ENCODE measurements at places on chromosomes 6 and 20.

- DNase-seq = no peak
Measured at GRCh38 chr6:106560996-106561685, 68.2 kb downstream of the RTN4IP1 start.

DNA sequence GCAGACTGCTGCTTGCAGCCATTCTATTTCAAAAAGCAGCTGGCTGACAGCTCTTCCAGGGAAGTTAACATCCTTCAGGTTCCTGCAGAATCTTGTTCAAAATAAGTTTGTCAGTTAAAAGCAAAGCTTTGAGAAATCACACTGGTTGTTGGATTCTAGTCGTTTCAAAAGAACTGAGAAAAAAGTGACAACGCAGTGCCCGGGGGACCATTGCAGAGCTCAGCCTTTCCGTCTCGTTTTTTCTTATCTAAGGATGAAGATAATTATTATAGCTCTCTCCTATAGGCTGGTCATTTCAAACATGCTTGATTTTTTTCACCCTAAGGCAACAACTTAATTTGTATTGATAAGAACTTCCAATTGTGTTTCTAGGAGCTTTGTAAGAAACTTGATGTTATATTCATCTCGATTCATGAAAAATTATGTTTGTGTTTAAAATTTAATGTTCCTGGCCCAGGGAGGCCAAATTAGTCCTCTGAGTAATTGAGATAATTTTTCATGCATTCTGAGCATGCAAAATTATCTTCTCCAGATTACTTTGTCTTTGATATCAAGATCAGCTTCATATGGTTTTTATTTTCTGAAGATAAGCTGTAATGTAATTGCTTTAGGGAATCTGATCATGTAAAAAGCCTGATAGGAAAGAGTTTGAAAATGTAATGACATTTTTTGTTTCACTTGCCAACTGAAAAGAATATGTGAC, 58.4 kb downstream of the SNAP25 start:
- DNase-seq = no peak

- DNase-seq = no peak
Measured at GRCh38 chr20:3364323-3365013, 43.0 kb downstream of the DNAAF9 start.

DNA sequence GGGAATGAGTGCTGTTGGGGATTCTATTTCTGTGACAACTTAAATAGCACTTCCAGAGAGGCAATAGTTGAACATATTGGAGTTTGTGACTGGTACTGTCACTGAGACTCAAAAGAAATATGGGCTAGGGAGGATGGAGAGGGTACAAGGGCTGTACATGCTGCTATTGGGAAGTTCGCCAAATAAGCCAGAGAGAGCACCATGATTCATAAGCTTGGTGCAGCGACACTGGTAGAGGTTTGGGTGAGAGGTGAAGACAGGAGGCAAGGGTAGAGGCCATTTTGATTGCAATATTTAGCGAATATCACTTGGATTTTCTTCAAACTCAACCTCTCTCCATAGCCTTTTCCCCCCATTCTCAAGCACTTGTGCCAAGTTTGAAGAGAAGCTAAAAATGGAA, 214.3 kb downstream of the OGFRL1 start:
- DNase-seq = no peak

GRCh38 chr6:19851241-19852089, 14.3 kb downstream of the ID4 start:
- DNase-seq = peak; percentile 88

DNA sequence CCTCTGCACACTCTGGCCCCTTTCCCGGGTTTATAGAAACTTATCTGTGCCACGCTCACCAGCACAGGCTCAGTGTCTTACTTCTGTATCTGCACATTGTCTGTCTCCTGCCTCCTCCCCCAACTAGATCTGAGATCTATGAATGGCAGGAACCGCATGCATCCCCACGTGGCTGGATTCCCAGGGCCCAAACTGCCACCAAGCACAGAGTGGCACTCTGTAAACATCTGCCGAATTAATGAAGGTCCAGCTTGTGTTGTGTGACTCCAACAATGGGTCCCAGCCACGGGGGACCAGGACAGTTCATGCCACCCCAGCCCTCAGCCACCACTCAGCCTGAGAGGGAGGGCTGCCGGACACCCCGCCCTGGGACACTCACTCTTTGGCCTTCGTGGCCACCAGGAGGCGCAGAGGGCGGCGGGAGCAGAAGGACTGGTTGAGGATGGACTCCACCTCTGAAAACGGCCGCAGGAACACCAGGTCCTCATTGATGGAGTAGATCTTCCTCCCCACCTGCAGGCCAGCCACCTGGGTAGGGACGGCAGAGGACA, 171.1 kb downstream of the PREX1 start:
- no peak for DNase-seq

DNA sequence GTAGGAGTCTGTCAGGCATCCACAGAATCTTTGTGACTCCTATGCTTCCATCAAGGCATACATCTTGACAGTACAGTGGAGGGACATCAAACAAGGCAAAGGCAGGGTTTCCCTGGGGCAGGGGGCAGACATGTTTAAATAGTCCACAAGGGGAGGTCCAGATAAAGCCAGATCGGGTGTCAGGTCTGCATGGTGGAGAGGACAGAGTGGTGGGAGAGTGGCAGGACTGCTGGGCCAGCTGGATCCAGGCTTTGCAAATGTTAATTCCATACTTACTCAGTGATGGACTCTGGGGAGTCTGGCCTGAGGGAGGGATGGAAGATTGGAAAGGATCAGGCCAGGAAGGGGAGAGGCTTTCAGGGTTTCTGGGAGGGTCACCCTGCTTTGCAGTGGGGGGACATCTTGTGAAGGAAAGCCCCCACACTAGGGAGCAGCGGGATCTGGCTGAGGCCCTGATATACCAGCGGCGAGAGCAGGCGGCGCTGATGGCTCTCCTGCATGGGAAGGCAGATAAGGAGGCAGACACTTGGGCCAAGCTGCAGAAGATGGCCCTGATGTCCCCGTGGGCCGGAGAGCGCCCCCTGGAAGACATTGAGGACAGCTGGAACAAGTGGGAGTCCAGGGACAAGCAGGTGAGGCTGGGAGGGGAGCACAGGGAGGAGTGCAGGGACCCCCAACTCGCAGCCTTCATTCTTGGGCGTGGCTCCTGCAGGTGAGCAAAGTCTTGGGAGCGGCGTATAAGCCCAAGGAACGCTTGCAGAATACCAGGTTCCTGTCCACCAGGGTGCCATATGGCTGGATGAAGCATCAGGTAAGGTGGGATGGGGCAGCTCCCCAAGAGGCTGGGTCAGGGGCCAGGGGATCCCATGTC, 44.6 kb downstream of the SUN5 start:
- no peak for DNase-seq

DNA sequence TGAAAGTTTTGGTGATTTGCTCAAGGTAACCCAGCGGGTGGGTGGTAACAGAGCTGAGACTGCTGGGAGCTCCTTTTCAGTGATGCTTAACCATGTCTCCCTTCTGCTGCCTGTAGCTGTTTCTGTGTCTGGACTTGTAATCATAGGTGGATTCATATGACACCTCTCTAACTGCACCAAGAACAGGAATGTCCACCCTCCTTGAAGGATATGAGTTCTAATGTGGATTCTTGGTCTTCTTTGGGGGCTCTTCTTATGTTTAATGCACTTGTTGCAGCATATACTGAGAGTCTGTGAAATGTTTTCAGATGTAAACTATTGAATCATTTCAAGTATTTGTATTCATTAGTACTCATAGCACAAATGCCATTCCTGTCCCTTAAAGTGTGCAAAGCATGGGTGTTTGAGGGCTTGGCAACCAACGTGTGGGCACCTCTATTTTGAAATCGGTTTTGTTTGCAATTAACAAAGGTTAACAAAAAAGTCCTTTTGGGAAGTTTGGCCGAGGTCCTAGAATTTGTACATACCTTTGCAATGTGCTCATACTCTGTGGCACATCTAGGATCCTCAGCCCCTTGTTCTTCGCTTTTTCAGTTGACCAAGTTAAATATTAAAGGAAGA, 138.0 kb downstream of the SOX4 start:
- DNase-seq = peak; percentile 94

GRCh38 chr20:59157064-59157463, 6.6 kb upstream of the ZNF831 start:
- no peak for DNase-seq

DNA sequence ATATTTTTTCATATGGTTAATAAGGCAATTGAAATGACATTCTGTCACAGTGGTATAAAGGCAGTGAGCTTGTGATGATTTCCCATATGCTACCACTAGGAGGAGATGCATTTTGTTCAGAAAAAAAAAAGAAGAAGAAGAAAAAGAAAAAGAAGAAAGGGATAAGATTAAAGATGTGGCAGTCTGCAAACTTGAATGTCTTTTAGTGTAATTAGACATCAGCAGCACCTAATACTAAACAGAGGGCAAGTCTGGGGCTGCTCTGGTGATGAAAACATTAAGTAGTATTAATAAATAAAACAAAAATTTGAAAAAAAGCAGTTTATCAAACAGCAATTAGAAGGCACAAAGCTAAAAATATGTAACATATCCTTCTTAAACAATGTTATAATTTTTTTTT, 95.4 kb upstream of the DEFB112 start:
- peak; percentile 15 for DNase-seq

DNA sequence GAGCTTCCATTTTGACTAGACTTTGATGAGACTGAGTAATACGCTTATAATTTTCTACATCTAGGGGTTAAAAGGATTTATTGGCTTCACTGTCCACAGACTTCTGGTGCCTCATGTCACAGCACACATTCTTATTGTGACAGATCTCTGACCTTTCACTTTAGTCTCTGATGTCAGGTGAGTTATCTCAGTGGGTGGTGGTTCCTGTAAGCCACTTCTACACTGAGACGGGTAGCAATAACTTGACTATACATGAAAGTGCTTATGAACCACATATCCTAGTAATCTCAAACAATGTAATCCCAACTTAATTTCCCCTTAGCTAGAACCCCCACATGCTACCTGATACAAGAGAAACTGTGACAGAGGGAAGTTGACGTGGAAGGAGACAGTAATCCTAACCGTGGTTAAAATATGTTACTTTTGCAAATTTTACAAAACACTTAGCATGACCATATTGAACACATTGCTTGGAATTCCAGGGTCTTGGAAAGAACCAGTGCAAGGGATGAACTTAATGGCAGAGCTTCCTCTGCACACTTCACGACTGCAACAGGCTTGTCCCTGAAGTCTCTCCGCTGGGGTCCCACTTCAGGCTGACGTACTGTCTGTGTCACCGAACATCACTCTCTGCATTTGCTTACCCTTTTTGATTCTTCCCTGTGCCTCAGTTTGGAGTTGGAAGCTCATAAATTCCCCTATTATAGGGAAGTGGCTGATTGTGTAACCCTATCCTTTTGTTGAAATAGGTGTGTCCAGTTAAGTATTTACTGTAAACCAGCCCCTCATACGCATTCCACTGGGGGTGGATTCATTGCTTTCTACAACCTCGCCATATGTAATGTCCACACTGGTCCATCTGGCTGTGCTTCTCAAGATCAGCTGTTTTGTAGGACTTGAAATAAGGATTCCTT, 6.4 kb upstream of the TRIM40 start:
- DNase-seq = no peak

DNA sequence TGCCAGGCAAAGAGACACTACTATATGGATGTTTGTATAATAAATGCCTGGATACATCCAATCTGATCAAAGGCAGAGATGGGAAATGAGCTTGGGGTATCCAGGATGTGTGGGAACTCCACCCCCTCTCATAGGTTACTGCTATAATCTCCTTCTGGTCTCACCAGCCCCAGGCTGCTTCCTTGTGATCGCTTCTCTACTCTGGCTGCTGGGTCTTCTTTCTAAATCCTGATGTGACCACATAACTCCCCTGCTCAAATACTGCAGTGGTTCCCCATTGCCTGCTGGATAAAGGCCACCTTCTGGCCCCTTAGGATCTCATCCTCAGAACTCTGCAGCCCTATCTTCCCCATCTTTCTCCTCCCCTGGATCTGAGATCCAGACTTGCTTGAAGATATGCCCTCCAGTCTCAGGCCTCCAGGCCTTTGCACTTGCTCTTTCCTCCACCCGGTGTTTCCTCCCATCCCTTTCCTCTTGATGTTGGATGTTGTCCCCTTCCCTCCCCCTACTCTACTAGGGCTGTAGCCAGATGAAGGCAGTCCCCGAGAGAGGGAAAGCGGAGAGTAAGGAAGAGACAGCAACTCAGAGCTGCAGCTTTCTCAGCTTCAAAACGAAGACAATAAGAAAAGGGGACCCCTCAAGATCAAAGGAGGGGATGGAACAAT, 828 bp upstream of the XKR7 start:
- DNase-seq = no peak

GRCh38 chr6:40471243-40471642, 115.9 kb downstream of the LRFN2 start:
- DNase-seq = no peak

GRCh38 chr6:146358431-146359046, 185.1 kb upstream of the RAB32 start:
- DNase-seq = no peak

DNA sequence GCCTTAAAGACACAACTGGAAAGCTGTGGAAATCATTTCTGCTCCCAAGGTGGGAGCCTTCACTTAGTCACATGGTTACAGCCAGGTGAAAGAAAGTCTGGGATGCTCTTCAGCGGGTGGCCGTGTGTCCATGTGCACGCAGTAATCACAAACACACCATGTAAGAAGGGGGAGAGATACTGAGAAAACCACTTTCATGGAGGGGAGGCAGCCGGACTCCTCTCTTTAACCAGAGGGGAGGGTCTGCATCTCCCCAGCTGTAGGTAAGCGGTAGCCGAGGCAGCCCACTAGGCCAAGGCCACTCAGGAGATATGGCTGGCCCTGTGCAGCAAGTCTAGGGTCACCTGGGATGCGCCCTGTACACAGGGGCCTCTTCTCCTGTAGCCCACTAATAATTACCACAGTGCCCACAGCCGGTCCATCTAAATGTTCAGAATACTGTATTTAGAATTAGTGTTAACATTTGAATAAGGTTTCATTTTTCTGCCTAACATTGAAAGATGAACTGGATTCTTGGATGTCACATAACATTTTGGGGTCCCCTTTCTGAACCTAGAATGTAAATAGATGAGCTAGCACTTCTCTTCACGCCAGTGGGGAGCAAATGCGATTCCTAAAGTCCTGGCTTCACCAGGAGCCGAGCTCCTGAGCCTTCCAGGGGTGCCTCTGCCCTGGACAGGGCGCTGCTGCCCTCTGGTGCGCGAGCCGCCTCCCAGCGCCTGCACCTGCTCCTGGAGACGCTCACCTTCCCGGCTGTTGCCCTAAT, 15.9 kb downstream of the GPR31 start:
- peak; percentile 29 for DNase-seq

DNA sequence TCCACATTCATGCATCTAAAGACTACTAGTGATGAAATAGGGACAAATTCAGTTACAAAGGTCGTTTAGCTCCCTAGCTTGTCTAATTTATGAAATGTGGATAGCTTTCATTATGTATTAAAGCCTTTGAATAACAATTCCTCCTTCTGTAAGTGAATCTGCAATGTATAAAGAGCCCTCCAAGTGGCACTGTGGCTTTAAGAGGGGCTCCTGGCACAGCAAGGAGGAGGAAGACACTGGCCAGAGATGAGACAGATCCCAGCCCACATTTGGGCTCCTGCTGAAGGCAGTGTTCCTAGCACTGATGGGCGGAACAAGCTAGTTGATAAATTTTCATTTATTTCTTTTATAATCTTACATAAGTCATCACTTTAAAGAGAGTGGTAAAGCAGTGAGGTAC, 17.6 kb upstream of the FUCA2 start:
- no peak for DNase-seq

- peak; percentile 51 for DNase-seq
Measured at GRCh38 chr20:51022803-51023616, at the start of gene KCNG1. TSS of gene KCNG1 (minus strand) at chr20:51023107. CDS start at chr20:51010338, 12,769 bp downstream.

Measured in kidney glomerular epithelial cell (primary cell).